ENCODE measurements at places on chromosomes 11 and 22.

DNA sequence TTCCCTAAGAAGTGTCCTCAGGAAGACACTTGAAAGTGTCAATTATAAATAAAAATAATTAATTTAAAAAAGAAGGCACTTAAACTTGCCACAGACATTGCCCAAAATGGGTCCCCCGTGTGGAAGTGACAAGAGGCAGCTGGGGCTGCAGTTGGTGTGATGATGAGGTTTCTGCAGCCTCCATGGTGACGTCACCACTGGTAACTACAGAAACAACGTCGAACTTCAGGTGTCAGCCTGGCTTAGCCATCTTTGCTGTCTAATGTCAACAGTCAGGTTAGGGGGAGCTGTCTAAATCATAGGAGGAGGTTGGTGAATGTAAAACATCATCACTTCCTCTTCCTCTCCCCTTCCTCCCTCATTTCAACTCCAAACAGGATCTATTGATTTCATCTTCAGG, 328.6 kb downstream of the MN1 start:
- no peak for DNase-seq

DNA sequence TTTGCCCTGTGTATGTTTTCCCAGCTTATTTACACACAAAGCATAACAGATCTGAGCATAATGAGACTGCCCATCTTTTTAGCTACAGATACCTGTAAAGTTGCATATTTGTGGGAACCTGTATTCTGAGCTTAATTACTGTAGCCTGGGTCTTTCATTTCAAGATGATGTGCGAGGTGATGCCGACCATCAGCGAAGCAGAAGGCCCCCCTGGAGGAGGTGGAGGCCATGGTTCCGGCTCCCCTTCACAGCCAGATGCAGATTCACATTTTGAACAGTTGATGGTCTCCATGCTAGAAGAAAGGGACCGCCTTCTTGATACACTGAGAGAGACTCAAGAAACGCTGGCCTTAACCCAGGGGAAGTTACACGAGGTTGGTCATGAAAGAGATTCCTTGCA, 1.5 kb downstream of the PPFIA1 start:
- no peak for DNase-seq

DNA sequence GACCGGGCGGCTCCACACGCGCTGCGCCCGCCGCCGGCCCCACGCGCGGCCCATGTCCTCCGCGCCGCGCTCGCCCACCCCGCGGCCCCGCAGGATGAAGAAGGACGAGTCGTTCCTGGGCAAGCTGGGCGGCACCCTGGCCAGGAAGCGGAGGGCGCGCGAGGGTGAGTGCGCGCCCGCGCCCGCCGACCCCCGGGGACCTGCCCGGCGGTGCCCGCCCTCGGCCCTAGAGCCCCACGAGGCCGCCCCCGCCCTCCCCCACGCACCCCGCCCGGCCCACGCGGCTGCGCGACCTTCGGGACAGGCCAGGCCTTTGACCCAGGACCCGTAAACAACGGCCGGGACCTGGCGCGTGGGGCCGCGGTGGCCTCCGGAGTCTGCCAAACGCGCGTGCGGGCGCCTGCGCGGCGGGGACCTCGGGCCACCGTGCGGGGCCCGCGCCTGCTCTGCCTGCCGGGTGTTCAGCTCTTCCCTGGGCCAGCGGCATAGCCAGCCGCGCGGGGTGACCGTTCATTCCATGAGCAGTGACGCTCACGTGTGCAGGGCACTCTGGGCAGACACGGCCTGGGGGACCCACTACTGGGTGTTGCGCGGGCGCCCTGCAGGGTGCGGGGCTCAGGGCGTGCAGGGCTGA, at the start of gene PARVB:
Gene PARVB, plus strand, starts transcription at position 15 of the 634 bp plus-strand sequence. Its CDS starts 38 bp downstream, at position 53.
- DNase-seq, result no peak

DNA sequence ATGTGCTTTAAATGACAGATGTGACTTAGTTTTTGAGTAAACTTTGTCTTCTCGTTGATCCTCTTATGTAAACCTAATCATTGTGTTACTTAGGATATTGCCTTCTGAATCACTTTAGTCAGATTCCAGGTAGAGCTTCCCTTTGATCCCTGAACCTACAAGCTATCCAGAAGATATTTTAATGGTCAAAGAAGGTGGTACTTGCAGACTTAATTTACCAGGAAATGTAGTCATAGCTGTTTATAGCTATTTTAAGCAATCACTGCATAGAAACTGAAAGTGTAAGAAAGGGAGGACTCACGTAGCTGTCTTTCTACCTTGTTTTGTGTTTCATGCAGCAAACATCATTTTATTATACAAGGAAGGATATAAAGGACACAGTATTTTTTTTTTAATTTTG, 189.5 kb downstream of the DDX10 start:
- no peak for DNase-seq
